ENCODE measurements at places on chromosomes 5 and 9. TPM values are rescaled to one million over a fixed set of nuclear protein-coding genes. Genes with fewer than 3 reads are reported as not detected.

DNA sequence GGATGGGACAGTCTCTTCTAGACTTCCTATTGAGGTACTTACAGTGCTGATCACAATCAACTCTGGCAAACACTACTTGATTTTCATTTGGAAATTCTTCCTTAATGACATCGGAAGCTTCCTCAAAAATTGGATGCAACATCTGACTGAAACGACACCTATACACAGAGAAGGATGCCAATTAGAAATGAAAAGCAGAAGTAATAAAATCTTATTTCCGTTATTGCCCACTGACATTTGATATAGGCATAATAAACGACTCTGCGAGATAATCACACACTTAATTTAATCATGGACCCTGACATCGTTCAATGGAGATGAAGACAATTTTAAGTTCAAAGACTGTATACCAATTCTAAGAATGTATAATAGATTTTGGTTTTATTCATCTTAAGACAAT lies 46.4 kb downstream of the ERP44 start:
- DNase-seq: no peak

GRCh38 chr9:34557426-34558321 lies 31.9 kb downstream of the CNTFR start:
- no peak for DNase-seq

DNA sequence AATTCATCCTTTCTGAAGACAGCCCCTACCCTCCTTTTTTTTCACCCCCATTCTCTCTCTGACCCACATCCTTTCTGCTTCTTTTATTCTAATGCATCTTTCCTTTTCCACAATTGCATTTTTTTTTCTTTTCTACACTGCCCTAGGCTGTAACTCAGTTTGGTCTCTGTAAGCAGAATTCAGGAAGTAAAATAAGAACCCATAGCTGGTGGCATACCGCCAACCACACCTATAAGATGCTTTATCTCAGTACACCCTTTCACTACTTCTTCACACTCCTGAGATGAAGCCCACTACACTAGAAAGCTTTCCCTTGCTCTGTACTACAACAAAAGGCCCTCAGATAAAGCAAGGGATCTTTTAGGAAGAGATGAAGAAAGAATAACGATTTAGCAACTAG lies 16.1 kb upstream of the TSSK1B start:
- no peak for DNase-seq

DNA sequence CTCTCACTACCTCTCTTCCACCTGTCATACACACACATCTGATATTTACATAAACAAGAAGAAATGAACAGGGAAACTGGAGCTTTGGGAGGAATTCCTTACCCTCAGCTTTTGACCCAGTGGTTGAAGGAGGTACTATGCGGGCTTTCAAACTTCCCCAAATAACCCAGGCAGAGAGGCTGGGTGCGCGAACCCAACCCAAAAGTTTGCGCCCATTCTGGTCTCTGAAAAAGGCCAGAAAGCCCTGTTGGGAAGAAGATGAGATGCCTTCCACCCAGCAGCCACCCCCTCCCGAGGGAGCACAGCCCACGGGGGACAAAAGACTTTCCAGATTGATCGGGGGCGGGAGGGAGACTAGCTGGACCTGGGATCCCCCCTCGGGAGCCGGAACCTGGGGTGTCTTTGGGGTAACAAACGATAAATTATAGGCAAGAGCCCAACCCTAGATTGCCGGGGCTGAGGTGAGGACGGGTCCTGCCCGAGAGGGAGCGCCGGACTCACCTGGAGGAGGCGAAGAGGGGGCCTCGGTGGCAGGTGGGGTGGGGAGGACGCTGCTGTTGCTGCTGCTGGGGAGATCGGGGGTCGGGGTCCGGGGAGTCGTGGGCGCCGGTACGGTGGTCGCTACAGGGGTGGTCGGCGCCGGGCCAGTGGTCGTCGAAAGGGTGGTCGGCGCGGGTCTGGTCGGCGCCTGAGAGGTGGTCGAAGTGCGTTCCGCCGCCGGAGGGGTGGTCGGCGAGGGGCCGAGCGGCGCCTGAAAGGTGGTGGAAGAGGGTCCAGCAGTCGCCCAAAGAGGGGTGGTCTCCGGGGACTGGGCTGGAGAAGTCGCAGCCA lies 798 bp downstream of the MEGF9 start:
- no peak for DNase-seq

The GBA2 gene
- total RNA-seq: 63.3 TPM

DNA sequence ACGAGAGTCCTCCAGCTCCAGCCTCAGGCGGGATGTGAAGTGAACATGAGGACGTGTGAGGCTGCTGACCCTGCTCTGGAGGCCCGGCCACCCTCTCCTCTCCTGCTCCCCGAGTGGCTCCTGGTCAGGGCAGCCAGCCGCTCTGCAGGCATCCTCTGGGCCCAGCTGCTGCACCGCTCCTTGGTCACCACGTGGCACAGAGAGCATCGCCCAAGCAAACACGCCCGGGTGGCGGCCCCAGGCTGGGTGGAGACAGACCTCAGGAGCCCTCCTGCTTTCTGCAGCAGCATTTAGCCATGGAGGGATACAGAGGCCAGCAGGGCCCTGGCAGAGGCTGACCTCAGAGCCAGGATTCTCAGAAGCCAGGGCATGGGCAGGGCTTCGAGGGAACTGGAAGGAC lies 69.7 kb upstream of the SARDH start:
- DNase-seq: no peak

The AHRR gene
- total RNA-seq: 0.55 TPM

DNA sequence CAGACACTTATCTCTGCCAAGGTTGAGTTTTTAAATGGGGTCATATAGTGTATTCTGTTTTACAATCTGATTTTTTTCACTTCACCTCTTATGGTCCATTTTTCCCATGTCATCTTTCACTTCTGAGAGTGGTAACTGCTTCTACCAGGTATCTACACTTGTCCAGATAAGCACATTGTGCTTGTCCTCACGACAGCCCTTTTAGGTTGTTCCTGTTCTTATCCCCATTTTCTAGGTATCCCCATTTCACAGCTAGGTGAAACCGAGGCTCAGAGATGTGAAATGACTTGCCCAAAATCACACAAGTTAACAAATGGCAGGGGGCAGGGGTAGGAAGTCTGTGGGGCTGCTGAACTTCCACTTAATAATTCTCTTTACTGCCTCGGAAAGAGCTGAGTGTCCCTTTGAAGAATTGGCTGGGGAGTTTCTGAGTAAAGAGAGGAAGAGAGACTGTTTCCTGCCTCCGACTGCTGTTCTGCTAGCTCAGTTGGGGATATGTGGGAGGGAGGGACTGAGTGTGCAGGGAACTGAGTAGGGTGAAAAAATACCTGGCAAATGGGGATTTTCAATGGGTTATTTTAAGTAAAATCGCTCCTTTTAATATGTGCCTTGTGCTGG lies 255.4 kb downstream of the GRIA1 start:
- DNase-seq: no peak

The CMYA5 gene
- total RNA-seq: 0.41 TPM

- DNase-seq: no peak
Measured at GRCh38 chr9:88256216-88256615, 117.9 kb upstream of the SPATA31C2 start.

Measured in T-cell (primary cell).